ENCODE measurements at places on chromosomes 4 and X.

DNA sequence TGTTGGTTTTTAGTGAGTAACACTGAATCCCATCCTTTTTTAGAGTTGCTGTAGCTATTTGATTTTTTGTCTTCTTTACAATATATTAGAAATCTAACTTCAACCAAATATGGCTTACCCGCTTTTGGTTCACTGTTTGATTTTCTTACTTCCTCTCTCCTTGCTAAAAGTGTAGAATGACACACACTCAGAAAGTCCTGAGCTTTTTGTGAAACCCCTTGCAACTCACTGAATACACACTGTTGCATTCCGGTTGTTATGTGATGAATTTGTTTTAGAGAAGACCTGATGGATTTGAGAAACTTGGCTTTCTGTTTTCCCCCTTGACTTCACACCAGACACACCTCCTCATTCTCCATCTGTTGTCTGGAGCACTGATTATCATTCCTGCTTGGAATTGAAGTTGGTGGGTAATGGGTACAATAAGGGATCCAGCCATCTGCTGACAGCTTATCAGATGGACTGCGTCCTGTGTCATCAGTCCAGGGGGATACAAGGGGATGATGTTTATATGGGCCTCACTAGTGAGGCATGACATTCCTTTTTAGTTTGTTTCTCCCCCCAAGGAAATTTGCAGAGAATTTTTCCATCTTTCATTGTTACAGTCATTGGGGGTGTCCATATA, 5.2 kb downstream of the TMEM164 start:
- DNase-seq: no peak

DNA sequence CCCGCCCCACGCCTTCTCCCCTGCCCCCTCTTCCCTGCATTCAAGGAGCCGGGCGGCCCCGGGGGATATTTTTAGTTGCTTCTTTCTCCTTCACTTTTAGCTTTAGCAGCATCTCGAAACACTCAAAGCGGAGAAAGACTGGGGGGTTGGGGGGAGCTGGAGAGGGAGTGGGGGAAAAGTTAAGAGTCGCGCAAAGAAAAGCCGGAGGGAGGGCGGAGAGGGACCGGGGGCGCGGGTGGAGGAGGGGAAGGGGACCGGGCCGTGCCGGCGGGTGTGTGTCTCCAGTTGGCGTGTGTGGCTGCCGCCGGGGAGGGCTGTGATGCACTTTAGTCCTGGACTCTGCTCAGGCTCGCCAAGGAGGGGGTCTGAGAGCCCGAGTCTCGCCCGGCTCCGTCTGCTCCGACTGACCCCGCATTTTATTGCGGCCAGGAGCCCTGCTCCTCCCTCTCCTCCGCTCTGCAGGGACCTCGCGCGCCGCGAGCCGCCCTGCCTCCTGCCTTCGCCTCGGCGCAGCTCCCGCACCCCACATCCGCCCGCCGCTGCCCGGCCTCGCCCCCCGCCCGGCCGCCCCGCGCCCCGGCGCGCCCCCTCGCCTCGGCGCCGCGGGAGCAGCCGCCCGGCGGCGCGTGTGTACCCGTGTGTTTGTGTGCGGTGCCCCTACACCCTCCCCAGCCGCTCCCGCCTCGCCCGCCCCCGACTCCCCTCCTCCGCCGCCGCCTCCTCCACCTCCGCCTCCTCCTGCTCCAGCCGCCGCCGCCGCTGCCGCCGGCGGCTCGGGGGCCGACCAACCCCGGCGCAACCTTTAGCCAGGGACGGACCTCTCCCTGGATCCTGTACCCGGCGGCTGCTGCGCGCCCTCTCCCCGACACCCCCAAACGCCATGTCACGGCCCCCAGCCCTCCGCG, 1.4 kb downstream of the ZNF827 start:
- DNase-seq: peak; percentile 26

GRCh38 chr4:27692868-27693634, 832.4 kb downstream of the STIM2 start:
- no peak for DNase-seq

DNA sequence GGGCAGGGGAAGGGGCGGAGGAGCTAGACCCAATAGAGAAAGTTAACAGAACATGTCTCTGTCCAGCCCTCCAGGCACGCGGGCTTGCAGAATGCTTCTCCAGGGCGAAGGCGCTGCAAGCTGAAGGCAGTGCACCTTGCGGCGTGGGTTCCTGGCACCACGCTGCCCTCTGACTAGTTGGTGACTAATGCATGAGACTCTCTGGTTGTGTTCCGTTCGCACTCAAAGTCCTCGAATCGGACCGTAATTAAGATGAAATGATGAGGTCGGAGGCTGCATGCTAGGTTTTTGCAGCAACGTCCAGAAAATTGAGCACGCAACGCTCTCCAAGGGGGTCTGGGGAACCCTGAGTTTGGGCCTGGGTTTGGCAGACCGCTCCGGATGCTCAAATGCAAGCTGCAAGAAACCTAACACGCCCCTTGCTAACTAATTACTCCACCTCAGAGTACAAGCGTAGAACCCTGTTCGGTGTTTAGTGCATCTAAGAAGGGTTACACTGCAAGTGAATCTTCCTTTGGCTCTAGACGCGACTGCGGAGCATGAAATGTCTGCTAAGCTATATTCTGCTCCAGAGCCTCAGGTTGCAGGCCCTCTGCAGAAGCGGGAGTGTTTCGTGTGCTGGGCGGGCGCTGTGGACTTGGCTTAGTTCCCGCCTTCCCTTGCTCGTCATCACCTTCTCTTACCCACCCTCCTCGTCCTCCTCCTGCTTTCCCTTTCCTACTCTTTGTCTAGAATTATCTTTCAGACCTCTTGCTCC, 57.1 kb upstream of the NKAP start:
- no peak for DNase-seq

DNA sequence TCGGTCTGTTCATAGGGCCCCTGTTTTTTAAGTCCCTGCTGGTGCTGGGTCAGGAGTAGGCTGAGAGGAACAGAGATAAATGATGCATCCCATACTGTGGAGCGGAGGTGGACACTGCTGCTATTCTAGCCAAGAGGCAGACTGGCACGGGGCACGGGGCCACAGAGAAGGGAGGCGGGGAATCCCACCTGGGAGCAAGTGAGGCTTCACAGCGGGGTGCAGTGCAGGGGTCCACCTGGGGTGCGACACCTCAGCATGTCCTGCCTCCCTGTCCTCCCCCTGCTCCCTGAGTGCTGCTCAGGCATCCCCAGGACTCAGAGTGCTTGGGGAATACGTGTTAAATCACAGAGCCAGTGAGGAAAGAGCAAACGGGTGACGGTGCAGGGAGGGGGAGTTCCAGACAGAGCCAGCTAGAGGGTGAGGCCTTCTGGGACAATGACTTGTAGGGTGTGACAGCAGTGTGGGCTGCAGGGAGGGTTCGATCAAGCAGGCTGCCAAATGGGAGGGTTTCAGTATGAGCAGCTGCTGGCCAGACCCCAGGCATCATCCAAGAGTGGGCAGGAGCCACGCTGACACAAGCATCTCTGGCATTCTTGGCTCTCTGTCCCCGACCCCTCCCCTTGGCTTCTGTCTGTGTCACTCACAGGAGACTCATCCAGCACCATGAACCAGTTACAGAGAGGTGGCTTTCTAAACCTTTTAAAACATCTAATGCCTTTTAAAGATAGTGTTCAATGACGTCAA, 13.7 kb upstream of the HTRA3 start:
- DNase-seq: no peak

GRCh38 chrX:3166670-3167455, 125.6 kb downstream of the ARSF start:
- DNase-seq: no peak

- no peak for DNase-seq
These were observed 2759.2 kb downstream of the ARAP2 start for GRCh38 chr4:33485111-33485510.

DNA sequence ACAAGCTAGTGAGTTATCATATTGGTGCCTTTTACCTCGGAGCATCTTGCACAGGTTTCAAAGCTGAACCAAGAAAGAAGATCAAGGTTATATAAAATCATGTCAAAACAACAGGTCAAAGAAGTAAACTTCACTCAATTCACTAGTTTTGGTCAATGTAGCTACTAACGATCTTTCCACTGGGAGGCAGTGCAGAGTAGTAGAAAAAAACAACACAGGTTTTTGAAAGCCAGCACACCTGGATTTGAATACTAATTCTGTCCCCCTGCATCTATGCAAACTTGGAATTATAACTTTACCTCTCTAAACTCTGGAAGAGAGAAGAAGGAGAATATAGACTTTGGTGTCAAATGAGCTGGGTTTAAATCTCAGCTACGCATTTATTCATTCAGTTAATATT, 266.1 kb downstream of the GRIA3 start:
- no peak for DNase-seq

- no peak for DNase-seq
These were observed 143.2 kb upstream of the ZCCHC13 start for GRCh38 chrX:74160816-74161215.

DNA sequence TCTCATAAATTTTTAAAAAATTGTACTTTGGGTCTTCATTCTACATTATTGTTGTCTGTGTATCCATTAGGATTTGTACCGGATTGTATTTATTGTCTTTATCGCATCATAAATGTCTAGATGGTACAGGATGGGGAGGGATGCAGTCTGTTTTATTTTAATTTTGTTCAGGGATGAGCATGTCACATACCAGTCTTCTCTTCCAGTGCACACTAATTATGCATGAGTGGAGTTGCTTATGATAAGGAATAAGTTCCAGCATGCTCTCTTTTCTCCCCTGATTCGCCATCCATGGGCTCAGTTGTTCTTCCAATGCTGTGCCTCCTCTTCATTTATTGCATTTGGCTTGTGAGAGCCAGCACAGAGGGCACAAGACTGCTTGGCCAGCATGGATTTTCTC, 54.3 kb downstream of the PPEF1 start:
- DNase-seq: no peak

DNA sequence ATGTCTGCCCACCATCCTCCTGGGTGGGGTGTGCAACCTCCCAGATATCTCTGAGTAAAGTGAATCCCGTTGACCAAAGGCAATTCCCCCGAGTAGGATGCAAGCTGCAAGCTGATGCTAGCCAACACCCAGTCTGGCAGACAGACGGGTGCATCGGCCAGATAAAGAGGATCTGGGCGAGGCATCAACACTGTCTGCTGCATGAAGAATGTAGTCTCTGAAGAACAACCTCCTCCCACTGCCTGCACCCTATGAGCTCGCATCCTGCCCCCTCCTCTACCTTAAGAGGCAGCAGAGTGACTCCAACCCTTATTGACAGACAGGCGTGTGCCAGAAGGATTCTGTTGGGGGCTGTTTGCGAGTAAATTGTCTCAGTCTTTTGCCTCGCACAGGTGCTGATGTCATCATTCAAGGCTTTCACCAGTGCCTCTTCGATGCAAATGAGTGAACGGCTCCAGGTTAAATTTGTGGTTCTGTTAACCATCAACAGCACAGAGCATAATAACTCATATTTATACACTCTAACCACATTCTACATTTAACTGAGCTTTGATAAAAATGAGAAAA, 546.9 kb downstream of the BCOR start:
- no peak for DNase-seq

- DNase-seq: no peak
These were observed 37.9 kb upstream of the PGK1 start for GRCh38 chrX:78066110-78066509.

- no peak for DNase-seq
These were observed 46.6 kb downstream of the IL13RA2 start for GRCh38 chrX:114970806-114971205.

GRCh38 chr4:77481856-77482255, 123.8 kb upstream of the CXCL13 start:
- DNase-seq: no peak

GRCh38 chr4:174929346-174929745, 11.2 kb downstream of the ADAM29 start:
- DNase-seq: no peak
